Fibroblast of gingiva (primary cell): ENCODE measurements at places on chromosomes 1 and 21.

GRCh38 chr1:228438266-228438665 lies 21.6 kb upstream of the TRIM17 start:
- no peak for DNase-seq

GRCh38 chr1:200226268-200226968 lies 183.4 kb downstream of the ZNF281 start:
- DNase-seq: no peak

DNA sequence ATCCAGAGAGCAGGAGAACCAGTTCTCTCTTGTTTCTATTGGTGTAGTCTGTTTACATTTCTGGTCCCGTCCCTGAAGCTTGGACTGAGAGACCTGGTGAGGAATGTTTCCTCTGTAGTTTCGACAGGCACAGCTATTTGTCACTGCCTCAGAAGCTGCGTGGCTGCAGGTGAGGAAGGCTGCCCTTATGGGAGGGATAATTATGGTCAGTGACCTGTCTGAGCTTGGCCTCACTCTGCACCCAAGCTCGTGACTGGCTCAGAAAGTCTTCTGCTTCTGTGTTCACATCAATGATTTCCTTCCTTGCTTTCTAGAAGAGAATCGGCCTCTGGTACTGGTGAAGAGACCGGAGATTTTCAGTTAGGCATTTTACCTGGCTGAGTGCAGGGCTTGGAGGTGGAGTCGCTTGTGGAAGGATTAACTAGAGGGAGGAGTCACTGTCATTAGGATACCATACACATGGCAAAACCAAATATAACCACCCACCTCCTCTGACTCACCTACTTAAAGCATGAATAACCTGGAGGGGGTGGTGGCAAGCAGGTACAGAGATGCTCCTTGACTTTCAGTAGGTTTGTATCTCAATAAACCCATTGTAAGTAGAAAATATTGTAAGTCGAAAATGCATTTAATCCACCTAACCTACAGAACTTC lies 19.9 kb upstream of the WDR26 start:
- no peak for DNase-seq

GRCh38 chr1:156860628-156861423 lies at the start of gene NTRK1:
Gene NTRK1 (plus strand): TSS chr1:156860865. CDS start chr1:156860935, 70 bp downstream.
- no peak for DNase-seq

- DNase-seq: peak; percentile 76
These were observed 66.7 kb upstream of the VAMP3 start for GRCh38 chr1:7704214-7705047.

DNA sequence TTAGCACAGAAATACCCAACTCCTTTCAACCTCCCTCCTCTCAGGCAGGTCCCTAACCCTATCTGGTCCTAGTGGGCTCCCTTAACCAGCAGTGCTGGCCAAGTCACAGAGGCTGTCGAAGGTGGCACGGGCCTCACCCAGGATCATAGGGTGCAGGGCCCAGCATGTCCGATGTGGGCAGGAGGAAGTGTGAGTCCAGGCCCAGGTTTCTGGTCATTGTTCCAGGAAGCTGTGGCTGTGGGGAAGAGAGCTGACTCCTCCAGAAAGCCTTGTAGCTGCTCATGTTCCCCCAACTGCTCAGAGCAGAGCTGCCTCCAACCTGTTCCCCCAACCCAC lies 2.4 kb downstream of the CCDC17 start:
- no peak for DNase-seq

GRCh38 chr1:150513351-150513791 lies 2.2 kb upstream of the FALEC start:
- DNase-seq: no peak

DNA sequence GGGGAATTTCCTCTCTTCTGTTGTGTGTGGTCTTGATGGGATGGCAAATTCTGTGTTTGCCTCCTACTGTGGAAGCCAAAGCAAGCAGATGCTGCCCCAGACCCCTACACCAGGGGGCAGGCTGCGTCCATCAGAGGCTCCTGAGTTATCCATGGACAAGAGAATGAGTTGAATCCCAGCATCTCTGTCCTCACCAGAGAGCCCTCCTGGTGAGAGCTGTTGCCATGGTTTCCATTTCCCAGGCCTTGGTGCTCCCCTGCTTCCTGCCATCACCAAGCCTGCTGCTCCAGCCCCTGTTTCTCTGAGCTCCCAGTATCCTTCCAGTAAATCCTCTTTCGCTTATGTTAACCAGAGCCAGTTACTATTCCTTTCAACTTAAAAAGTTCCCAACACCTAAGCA lies 20.4 kb upstream of the GNG12 start:
- peak; percentile 66 for DNase-seq

DNA sequence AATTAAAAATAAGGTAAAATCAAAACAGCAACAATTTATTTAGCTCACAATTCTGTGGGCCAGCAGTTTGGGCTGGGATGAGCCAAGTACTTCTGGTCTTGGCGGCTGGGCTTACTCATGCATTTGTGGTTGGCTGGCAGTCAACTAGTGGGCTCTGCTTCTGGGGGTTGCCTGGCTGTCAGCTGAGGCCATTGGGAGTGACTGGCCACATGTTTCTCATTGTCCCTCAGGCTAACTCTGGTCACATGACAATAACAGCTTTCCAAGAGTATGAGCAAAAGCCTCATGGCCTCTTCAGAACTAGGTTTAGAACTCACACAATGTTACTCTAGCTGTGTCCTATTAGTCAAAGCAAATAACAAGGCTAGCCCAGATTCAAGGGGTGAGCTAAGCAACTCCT lies 15.6 kb upstream of the CHIA start:
- DNase-seq: peak; percentile 94

DNA sequence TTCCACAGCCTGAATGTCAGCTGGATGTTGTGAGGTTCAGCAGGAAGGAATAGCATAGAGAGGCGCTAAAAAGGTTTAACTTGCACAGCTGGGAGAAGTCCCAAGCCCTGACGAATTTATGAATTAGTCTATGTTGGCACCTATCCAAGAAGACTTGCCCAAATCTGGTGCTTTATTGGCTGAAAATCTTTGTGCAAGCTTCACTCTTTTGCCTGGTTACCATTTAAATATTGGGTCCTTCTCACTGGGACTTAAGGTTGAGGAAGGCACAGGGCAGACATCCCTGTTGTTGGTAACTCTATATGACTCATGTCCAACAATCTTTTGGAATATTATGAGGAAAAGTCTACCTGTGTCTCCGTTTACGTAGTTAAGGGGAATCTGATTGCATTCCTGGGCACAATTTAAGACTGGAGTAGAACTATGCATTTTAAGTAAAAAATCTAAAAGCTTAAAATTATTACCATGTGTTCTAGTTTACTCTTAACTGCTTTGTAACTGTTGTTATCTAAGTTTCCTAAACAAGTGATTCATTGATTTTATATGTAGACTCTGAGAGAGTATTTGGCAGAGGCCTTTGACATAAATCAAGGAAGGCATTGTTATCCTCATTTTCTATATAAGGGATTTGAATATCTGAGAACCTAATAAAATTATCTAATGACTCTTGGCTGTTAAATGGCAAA lies 181.7 kb upstream of the DPYD start:
- DNase-seq: peak; percentile 45

DNA sequence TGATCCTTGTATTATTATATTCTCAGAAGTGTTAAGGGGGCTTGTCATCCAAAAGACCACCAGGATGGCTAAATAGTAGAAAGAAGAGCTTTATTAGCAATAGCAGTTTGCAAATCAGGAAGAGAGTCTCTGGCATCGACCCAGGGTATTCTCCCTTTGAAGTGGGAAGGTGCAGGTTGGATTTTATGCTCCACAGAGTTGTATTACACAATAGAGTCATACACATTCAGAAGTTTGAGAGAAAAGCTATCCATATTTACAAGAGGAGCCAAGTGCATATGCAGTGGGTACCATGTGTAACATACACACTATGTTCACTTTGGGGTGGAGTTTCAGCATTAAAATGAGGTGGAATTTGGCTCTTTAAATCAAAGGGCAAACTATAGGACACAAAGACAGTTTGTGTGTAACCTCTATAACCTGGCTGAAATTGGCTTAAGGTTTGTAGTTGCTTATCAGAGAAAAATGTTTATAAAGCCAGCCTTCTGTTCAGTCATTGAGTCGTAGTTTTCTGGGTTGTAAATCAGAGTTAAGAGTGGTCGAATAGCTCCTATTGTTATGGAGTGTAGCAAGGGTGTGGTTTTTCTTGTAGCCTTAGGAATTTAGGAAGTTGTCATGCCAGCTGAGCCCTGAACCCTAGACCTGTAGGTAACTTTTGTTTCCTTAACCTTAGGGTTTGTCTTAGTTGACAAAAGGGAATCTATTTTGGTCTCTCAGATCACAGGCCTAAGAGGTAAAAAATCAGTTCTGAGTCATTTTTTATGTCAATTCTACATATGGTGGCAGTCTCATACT lies 125.3 kb downstream of the DNM3 start:
- no peak for DNase-seq

GRCh38 chr1:205430696-205431305 lies 8.9 kb upstream of the LEMD1 start:
- no peak for DNase-seq
